Stimulated activated CD8-positive, alpha-beta memory T cell treated with anti-CD3 and anti-CD28 coated beads, Interleukin-2, amount 100 ng/mL, for 1 hour (primary cell): ENCODE measurements at places on chromosomes 13 and 19.

DNA sequence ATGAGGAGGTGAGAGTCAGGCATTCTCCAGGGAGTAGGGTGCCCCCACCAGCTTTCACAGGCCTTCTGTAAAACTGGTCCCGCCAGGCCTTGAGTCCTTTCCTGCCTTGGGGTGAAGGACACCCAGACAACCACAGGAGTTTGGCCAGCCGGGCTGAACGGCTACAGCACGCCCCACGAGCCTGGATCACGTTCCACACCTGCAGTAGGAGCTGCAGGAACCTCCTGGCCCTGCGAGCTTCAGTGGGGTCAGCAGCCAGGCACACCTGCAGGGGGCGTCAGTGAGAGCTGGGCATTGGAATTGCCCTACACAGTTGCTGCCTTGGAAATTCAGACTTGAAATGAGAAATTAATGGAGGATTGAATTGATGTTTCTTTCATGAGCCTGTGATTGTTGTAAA lies 45.7 kb downstream of the COL4A2 start:
- no peak for DNase-seq

DNA sequence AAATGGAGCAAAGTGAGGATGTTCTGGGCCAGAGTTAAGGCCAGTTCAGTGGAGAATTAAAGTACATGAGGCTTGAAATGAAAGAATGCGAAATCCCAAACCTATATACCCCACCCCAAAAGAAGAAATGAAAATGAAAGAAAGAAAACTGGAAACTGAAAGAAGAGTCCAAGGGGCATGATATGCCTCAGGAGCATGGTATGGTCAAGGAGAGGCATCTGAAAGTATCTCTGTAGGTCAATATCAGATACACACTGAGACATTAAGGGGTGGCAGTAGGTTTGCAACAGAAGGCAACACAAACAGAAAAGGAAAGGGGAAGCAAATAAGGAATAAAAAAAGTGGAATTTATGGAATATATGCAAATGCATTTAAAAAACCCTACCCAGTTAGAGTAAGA lies 166.5 kb downstream of the COG6 start:
- DNase-seq, result no peak

DNA sequence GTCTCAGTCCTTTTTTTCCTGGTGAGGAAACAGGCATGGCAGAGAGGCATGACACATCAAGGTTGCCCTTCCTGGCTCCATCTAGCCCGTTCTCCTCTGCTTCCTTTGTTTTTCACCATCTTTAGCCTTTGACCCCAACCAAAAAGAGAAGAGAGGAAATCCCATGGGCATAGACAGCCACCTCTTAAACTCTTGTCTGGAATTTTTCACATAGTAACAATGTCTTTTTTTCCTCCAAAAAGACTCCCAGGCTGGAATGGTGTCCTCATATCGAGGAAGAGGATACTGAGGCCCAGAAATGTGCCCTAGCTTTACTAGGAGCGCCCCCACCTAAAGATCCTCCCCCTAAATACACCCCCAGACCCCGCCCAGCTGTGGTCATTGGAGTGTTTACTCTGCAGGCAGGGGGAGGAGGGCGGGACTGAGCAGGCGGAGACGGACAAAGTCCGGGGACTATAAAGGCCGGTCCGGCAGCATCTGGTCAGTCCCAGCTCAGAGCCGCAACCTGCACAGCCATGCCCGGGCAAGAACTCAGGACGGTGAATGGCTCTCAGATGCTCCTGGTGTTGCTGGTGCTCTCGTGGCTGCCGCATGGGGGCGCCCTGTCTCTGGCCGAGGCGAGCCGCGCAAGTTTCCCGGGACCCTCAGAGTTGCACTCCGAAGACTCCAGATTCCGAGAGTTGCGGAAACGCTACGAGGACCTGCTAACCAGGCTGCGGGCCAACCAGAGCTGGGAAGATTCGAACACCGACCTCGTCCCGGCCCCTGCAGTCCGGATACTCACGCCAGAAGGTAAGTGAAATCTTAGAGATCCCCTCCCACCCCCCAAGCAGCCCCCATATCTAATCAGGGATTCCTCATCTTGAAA lies at the start of gene GDF15:
GDF15 (plus strand) TSS at position 484 of the 868 bp plus-strand sequence; CDS start at position 516, 32 bp downstream.
- no peak for DNase-seq

DNA sequence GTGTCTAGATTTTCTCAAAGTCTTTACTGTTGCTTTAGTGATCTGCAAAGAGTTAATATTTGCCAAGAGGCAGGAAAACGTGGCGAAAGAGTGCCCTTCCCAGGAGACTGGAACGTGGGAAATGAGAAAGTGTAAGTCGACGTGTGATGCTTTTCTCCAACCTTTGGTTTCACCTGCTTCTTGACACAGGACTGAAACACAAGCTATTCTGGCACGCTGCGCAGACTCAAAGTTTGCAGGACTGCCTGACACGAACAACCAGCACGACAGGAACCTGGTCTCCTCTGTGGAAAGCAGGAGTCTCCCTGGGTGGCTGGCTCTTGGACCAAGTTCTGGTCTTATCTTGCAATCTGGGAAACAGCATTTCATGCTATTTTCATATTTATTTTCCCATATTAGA lies 28.6 kb downstream of the RFXAP start:
- no peak for DNase-seq

DNA sequence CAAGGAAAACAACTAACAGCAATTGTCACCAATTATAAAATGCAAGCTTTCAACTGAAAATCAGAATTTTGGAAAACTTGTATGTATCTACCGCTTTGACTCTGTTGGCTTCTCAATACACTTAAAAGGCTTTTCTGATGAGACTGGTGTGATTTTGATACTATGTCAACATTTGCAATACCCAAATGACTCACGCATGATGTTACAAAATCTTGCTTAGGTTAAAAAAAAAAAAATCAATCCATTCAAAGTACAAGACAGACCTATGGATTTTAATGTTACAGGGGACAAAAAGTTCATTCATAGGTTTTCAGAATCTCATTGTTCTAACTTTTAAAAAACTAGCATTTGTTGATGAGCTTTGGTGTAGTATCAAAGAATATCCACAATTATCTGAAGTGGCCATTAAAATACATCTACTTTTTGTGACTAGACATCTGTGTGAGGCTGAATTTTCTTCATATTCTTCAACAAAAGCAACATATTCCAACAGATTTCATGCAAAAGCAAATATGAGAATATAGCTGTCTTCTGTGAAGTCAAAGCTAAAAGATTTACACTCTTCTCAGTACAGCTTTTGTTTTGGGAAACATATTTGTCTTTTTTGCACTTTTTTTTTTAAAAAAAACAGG lies 10.7 kb downstream of the ELF1 start:
- no peak for DNase-seq

DNA sequence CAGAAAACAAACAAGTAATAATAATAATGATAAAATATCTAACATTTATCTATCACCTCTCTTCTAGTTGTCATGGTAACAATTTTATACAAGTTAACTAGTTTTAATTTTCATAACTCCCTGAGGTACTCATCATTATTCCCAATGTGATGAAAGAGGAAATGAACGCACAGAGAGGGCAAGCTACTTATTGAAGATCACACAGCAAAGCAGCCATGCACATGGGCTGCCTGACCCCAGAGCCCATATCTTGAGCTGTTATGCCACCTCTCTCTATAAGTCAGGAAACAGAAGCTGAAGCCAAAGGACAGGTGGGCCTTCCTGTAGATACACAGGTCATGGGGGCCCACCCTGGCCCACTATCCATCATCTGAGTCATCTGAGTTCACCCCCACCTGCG lies 4.9 kb upstream of the KLK4 start:
- DNase-seq, result no peak

DNA sequence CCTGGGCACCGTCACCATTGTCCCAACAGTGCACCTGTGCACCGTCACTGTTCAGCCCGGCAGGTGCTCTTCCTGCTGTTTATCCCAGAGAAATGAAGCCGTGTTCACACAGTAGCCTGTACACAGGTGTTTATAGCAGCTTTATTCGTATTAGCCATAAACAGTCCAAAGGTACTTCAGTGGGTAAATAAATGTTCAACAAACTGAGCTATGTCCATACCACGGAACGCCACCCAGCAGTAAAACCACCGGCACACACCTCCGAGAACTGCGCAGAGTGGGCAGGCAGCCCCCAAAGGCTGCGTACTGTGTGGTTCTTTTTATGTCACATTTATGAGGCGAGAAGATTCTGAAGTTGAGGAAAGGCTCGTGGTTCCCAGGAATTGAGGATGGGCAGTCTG lies 44.9 kb upstream of the DCUN1D2 start:
- DNase-seq, result no peak

DNA sequence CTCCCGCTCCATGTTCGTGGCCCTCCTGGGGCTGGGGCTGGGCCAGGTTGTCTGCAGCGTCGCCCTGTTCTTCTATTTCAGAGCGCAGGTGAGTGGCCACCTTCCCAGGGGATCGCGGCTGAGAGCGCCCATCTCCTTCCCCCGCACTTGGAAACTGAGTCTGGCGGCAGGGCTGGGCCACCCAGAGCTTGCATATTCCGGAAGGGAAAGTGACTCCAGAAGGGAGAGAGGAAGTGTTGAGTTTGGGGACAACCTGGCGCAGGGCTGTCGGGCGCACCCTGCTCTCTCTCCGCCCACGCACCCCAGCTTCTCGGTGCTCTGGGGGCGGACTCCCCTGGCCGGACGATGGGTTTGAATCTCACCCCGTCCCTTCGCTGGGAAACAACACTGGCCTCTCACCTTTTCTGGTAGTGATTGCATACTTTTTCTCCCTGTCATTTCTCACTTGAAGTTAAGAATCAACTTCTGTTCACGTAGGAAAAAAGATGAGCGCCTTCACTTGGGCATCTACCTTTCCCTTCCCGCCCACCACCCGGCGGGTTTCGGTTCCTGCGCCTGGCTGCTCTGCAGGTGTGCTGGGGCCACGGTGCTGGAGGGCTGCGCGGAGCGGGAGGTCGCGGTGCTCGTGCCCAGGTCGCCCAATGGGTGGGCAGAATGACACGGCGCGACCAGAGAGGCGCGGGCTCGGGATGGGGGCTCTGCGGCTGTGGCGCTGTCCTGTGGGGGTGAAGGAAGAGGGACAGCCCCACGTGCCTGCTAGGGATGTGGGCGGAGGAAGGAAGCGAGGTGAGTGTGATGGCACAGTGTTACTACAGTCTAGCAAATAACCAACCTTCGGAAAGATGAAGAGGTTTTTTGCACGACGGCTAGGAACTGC lies 721 bp downstream of the TNFSF11 start:
- DNase-seq, result no peak

GRCh38 chr19:1590641-1591397 lies 1.8 kb downstream of the MBD3 start:
- DNase-seq, result no peak

DNA sequence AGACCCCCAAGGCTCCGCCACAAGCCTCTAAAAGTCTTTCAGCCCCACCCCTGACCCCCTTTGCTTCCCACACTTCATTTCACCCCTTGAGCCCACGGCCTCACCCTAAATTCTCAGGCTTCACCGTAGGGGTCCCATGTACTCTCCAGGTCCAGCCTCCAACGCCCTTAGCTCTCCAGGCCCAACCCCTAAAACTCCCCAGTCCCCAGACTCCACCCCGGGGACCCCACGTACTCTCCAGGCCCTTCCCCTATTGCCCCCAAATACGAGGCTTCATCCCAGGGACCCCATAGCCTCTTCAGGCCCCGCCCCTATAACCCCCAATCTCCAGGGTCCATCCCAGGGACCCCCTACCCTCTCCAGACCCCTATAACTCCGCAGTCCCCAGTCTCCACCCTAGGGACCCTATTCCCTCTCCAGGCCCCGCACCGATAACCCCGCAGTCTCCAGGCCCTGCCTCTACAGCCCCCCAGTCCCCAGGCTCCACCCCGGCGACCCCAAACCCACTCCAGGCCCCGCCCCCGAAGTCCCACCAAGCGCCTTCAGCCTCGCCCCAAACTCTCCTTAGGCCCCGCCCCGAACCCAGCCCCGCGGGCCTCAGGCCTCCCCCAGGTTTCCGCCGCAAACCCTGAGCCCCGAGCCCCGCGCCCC lies 619 bp downstream of the MED16 start:
- DNase-seq, result no peak

DNA sequence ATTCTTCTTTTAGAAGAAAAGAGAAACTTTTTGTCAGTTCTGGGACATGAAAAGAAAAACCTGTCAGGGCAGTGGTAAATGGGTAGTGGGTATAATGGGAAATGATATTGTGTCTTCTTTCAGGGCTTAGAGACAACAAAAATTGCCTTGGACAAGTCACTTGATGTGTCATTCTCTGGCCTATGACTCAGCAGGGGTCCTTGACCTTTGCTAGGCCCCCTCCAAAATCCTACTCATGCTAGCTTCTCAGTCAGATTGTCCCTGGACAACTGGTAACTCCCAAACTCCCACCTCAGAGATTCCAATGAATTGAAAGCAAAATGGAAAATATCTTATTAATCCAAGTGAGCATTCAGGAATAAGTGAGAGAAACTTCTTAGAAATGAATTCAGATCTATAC lies 258.8 kb upstream of the SPRY2 start:
- no peak for DNase-seq

DNA sequence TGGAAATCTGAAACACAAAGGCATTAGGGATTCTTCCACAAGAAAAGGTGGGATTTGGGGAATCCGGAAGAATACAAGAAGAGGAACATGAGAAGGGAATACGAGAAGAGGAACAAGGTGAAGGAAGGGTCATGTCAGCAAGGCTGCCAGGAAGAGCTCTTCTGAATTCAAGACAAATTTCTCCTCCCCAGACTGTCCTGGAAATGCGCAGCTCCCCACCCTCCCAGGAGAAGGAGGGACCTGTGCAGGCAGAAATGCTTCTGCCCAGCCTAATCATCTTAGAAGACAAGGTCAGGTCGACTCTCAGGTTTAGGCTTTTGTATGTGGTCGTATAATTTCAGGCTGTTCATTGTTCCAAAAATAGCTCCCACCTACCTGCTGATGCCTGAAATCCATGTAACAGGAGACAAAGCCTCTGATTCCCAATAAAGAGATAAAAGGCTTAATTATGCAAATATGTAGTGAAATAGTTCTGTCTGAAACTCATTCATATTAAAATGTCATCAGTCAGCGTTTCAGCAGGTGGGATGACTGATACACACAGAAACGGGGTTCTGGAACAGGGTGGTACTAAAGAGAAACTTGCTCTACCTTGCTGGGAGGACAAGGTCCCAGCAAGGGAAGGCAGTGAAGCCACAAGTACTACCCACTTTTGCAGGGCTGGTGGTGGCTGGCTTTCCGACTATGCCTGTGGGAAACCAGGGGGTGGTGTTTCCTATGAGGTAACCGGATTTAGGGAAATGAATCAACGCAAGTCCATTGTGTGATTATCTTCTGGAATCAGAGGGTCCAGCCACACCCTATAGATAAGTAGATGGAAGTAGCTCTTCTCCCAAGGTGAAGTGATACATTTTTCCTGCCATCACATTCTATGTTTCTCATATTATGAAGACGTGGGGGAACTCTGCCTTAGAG lies 76.1 kb downstream of the KL start:
- DNase-seq, result no peak

DNA sequence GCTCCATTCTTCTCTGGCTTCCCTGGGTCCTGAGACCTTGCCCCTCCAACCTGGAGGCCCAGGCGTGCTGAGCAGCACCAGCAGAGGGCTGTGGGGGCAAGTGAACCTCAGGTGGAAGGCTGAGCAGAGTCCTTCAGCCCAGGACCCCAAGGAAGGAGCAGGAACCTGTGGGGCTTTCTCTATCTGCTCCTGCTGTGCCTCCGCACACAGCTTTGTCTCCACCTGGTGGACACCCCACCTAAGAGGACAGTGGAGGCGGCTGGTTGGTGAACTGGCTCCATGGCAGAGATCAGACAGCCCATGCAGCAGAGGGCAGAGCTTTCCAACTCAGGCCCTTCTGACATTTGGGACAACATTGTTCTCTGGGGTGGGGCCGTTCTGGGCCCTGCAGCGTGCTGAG lies 19.7 kb downstream of the ZFR2 start:
- DNase-seq, result peak; percentile 23
